Glutamatergic neuron (in vitro differentiated cells): ENCODE measurements at places on chromosomes 6 and 20. TPM values are rescaled to one million over a fixed set of nuclear protein-coding genes. Genes with fewer than 3 reads are reported as not detected.

The C20orf144 gene
- total RNA-seq = not detected

The HCK gene
- 0.78 TPM for total RNA-seq

- peak overlapping the region; percentile 8 for H3K4me3 ChIP-seq
- peak overlapping the region; percentile 71 for H3K27ac ChIP-seq
- no peaks in the 10 kb centered on the region for H3K36me3 ChIP-seq
- H3K4me1 ChIP-seq = peaks cover 38% of the 10 kb centered on the region
- no peak for DNase-seq
Measured at GRCh38 chr20:59359906-59360725, 59.7 kb downstream of the EDN3 start.

GRCh38 chr6:41654151-41654697 is 16.0 kb downstream of the MDFI start:
- peaks cover 4% of the 10 kb centered on the region for H3K4me1 ChIP-seq
- no peak overlapping the region for H3K27ac ChIP-seq
- H3K4me3 ChIP-seq = no peak overlapping the region
- H3K27me3 ChIP-seq = peaks cover 6% of the 10 kb centered on the region
- H3K36me3 ChIP-seq = no peaks in the 10 kb centered on the region

- DNase-seq = no peak
- H3K27ac ChIP-seq = no peak overlapping the region
- H3K36me3 ChIP-seq = peaks cover 3% of the 10 kb centered on the region
- H3K27me3 ChIP-seq = peaks cover 4% of the 10 kb centered on the region
- H3K4me1 ChIP-seq = no peaks in the 10 kb centered on the region
Measured at GRCh38 chr6:166786704-166787293, 159.7 kb upstream of the RPS6KA2 start.

The GPX5 gene
- not detected for total RNA-seq

The SIRPD gene
- not detected for total RNA-seq

DNA sequence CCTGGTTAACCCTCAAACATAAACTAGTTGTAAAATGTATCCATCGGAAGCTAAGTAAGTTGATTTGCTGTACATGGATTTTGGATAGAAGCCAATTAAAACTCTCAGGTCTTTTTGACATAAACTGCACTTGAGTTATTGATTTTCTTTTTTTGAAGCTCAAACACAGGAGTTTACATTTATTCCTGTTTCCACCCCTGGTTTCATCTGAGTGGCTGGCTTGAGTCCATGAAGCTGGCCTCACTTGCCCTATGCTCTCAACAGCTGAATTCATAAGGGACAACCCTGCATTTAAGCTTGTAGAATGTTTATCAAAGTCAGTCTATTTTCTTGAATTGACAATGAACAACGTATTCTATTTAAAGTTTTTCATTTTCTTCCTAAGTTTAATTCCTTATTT is 58.1 kb upstream of the PLEKHG1 start:
- no peaks in the 10 kb centered on the region for H3K27me3 ChIP-seq
- H3K36me3 ChIP-seq = no peaks in the 10 kb centered on the region
- no peak overlapping the region for H3K27ac ChIP-seq
- peaks cover 5% of the 10 kb centered on the region for H3K4me1 ChIP-seq
- no peak for DNase-seq

The FOXA2 gene
- total RNA-seq = not detected

GRCh38 chr20:63495741-63496595 is 2.9 kb downstream of the EEF1A2 start:
- peak overlapping the region; percentile 57 for H3K4me3 ChIP-seq
- no peaks in the 10 kb centered on the region for H3K4me1 ChIP-seq
- H3K36me3 ChIP-seq = peaks cover 14% of the 10 kb centered on the region
- H3K27me3 ChIP-seq = peaks cover 5% of the 10 kb centered on the region

DNA sequence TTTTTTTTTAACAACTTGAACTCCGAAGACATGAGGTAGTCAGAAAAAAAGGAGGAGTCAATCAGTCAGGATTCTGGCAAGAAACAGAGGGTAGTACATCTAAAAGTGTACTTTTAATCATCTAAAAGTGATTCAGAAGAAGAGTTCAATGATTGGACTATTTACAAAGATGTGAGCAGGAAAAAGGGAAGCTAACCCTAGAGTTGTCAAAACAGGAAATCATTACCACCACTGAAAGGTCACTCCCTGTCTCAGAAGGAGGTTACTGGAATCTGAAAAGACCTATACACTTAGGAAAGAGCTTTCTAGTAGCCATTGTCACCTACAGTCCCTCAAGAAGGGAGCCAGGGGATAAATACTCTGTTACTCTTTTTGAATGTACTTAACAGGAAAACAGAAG is 16.7 kb upstream of the LMBRD1 start:
- H3K27me3 ChIP-seq = no peaks in the 10 kb centered on the region
- peak overlapping the region; percentile 19 for H3K27ac ChIP-seq
- peaks cover 15% of the 10 kb centered on the region for H3K4me1 ChIP-seq
- no peak for DNase-seq

- no peak overlapping the region for H3K4me3 ChIP-seq
- peaks cover 3% of the 10 kb centered on the region for H3K36me3 ChIP-seq
- no peaks in the 10 kb centered on the region for H3K27me3 ChIP-seq
- peaks cover 16% of the 10 kb centered on the region for H3K4me1 ChIP-seq
- H3K27ac ChIP-seq = no peak overlapping the region
- no peak for DNase-seq
Measured at GRCh38 chr6:158158123-158158522, 9.9 kb downstream of the SERAC1 start.
